Omental fat pad (tissue), 4 donors: ENCODE measurements at places on chromosomes 5 and 9. TPM values are rescaled to one million over a fixed set of nuclear protein-coding genes. Genes with fewer than 3 reads are reported as not detected.

- DNase-seq = no peak
Measured at GRCh38 chr5:28710360-28710759, 1672.0 kb upstream of the CDH9 start.

- DNase-seq = no peak
Measured at GRCh38 chr5:173855162-173855994, 32.8 kb upstream of the CPEB4 start.

- DNase-seq = no peak
Measured at GRCh38 chr5:113760486-113760885, 247.0 kb downstream of the YTHDC2 start.

- DNase-seq = no peak
Measured at GRCh38 chr5:107437986-107438510, 232.7 kb downstream of the EFNA5 start.

- DNase-seq = no peak
Measured at GRCh38 chr9:136970361-136970760, 6.9 kb upstream of the PTGDS start.

DNA sequence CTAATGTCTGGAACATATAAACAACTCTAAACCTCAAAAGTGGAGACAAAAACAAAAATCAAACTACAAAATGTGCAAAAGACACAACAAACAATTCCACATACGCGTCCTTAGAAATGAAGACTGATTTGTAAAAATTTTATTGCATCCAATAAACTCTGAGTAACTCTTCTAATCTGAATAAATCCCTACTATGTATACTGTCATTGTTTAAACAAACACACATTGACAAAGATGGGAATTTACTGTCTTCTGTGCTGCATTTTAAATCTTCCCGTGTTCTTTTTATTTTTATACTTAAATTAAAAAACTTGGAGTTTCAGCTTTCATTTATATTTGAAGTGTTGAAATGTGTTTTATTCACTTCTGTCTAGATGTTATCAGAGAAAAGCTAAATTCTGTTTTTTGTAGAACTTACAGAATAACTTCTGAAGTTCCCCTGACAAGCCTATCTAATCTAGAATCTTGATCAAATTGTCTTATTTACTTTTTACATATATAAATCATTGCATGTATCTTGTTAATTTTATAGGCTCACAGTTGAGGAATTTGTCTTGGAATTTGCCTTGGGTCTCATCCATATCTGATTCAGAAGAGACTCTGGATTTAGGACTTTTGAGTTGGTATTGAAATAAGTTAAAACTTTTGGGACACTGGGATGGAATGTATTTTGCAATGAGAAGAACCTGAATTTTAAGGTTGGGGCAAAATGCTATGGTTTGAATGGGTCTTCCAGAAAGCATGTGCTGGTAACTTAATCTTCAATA is 2064.4 kb upstream of the C9orf72 start:
- no peak for DNase-seq

DNA sequence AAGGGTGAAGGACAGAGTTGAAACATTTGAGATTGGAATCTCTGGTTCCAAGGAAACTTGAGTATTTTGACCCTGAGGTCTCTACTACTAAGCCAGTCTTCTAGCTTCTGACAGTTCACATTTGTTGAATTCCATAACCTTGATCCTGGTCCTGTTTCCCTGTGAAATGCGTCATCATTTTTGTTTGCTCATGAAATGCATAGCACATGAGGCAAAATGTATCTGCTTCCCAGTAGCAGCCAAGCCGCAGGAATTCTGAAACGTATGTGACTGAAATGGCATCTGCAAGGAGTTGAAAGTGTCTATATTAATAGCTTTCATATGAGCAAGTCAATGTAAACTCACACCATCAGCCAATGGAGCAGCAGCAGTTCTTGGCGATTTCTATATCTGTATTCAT is 307.9 kb downstream of the CSNK1G3 start:
- DNase-seq = no peak

DNA sequence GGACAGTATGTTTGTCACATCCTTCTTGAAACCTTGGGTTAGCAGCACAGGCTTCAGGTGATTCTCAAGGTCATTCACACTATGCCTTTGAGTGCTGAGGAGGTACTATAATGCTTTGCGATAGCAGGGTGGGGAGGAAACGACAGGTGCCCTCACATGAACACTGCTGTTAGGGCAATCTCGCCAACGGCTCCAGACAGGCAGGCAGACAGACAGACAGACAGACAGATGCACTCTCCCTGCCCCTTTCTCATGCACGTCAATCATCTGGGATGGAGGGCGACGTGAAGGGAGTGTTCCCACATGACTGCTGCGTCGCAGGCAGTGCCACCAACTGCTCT is 82.9 kb downstream of the RAPGEF1 start:
- DNase-seq = no peak

DNA sequence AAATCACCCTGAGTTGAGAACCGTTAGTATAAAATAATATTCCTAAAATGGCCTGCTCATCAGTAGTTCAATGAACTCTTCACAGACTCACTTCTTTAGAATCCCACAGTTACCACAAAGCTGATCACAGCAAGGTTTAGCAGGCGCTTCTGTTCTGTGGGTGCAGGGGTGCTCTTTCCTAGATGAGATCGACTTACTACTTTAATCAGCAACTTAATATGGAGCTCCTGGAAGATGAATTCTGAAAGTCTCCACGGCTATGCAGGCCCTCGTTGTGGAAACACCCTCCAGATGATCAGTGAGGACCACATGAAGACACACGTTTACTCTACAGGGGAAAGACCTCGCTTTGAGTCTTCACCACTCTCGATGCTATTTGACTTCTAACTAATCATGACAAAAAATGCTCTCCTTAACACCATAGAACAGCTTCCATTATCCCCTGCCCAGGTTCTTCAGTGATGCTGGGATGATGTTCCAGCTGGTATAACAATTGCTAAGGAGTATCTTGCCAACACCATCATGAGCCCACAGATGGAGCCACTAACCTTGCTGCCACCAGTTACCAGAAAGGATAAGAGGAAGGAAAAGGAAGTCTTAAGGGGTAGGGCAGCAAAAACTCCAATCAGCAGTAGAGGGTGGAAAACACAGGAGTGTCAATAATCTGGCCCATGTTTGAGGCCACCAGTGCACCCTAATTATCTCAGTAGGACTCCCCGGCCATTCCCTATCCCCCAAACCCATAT is 17.9 kb upstream of the GPX8 start:
- no peak for DNase-seq

DNA sequence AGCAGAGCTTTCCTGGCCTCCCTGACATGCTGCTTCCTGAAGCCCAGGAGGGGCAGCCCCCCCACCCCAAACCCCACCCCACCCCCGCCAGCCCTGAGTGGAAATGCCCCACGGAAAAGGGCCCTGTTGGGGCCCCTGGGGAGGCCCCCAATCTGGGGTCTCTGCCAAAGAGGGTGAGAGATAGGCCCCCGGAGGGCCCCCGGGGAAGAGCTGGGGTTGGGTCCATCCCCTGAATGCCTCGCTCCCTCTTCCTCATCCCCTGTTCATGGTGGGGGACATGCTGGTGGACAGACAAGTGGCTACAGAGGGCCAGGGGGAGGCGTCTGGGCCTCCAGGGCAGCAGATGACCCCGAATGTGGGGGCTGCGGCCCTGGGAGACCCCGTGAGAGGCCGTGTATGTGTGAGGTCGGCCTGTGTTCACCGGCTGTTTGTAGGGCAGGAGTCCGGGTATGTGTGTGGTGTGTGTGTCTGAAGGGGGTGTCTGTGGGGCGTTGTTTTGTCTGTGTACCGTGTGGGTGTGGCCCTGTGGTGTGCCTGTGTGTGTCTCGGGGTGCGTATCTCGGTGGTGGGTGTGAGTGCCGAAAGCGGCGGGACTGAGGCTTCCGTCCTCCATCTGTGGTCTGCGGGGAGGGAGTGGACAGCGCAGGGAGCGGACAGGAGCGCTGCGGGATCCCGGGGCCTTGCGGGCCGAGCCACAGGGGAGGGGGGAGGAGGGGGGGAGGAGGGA is 11.3 kb downstream of the C9orf50 start:
- no peak for DNase-seq

DNA sequence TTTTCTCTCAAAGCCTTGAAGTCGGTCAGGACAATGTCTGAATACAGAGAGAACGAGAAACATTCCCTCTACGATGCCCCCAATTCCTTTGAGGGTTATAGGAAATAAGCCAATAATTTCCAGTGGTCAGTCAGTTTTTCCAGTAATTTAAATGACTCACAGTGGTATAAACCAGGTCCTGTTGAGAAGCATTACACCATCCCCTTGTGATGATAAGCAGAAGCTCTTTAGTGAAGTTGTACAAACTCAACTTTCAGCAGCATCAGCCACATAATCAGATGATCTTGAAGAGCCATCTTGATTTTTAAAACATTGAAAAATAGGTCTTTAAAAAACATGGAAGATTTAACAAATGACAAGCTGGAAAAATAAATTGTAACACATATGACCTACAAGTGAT is 173.9 kb upstream of the ZNF462 start:
- no peak for DNase-seq

Gene RBM18
- 10.1 TPM for total RNA-seq

Gene POLR3G
- 5.2 TPM for total RNA-seq

Gene CCDC69
- 263 TPM for total RNA-seq

Gene CA9
- 2.0 TPM for total RNA-seq
